ENCODE measurements at places on chromosomes 1 and 21. TPM values are rescaled to one million over a fixed set of nuclear protein-coding genes. Genes with fewer than 3 reads are reported as not detected.

DNA sequence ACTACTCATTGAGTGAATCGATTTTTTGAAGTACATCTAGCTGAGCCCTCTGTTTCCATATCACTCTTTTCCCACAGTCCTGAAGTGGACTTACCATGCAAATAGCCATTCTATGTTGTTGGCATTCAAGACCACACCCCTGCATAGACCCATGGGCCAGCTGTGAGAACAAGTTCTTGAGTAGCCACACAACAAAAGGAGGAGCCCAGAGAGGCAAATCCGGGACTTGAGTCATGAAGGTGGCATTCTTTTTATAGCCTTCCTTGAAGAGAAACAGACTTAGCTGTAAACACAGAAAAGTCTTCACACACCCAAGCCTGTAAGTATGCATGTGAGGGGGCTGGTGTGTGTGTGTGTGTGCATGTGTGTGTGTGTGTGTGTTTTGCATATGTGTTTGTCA lies 13.8 kb upstream of the SPRR5 start:
- no peak overlapping the region for H3K27ac ChIP-seq
- no peak for DNase-seq
- H3K4me1 ChIP-seq, result no peaks in the 10 kb centered on the region
- no peaks in the 10 kb centered on the region for H3K27me3 ChIP-seq
- H3K4me3 ChIP-seq, result no peak overlapping the region

The TMEM200B gene
- total RNA-seq, result 8.7 TPM

The KCNE2 gene
- 0.52 TPM for total RNA-seq

- H3K4me1 ChIP-seq, result peaks cover 42% of the 10 kb centered on the region
- H3K4me3 ChIP-seq, result peak overlapping the region; percentile 70
- no peaks in the 10 kb centered on the region for H3K27me3 ChIP-seq
- peak overlapping the region; percentile 98 for H3K27ac ChIP-seq
Observed at GRCh38 chr21:37367703-37368540, 1.3 kb downstream of the DYRK1A start.
